ENCODE measurements at places on chromosomes 5 and 9.

DNA sequence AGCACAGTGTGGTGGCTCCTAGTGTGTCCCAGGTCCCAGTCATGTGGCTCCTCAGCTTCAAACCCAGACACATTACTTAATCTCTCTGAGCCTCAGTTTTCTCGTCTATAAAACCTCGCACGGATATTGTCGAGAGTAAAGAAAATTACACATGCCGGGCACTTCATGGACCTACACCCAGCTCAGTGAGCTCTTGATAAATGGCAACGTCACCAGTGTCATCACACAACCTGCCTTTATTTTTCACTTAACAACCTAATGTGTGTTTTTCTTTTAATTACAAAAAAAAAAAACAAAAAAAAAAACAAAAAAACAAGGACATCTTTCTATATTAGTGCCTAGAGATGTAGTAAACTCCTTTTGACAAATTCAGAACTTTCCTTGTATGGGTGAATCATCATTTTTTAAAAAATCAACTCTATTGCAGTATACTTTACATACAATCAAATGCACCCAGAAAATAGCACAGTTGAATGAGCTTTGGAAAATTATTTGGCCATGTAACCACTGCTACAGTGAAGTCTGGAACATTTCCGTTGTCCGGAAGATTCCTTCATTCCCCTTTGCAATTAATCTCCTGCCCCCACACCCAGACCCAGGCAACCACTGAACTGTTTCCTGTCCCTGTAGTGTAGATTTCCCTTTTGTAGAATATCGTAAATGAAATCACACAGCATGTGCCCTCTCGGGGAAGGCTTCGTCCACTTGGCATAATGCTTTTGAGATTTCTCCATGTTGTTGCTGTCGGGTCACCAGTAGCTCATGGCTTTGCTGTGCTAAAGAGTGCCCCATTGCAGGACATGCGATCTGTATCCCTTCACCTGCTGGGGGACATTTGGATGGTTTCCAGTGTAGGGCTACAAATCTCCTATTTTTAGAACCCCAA lies 100.4 kb upstream of the LARP1 start:
- DNase-seq, result no peak

DNA sequence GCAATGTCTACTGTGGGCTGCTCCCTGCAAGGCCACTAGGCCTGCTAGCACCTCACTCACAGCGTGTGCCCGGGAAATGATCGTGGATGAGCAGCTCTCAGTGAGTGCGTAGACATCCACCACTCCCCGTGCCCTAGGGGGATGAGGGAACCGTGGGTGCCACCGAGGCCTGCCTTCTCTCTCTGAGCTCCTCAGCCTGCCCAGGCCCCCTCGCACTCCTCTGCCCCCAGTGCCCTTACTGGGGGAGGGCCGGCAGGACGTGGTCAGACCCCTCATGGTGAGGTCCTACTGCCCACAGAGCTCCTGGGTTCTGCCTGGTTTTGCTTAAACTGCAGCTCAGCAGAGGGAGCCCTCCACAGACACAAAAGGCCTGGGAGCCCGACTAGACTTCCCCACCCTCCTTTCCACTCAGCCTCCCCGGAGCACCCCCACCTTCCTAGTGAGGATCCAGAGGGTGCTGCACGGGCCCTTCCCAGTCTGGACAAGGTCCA lies 220.0 kb downstream of the CACNA1B start:
- no peak for DNase-seq

- DNase-seq, result no peak
Measured at GRCh38 chr5:158398360-158399201, 539.6 kb upstream of the CLINT1 start.

- DNase-seq, result no peak
Measured at GRCh38 chr5:56833325-56833724, 18.0 kb downstream of the MAP3K1 start.

- peak; percentile 74 for DNase-seq
Measured at GRCh38 chr5:9059920-9060691, 485.8 kb downstream of the SEMA5A start.

DNA sequence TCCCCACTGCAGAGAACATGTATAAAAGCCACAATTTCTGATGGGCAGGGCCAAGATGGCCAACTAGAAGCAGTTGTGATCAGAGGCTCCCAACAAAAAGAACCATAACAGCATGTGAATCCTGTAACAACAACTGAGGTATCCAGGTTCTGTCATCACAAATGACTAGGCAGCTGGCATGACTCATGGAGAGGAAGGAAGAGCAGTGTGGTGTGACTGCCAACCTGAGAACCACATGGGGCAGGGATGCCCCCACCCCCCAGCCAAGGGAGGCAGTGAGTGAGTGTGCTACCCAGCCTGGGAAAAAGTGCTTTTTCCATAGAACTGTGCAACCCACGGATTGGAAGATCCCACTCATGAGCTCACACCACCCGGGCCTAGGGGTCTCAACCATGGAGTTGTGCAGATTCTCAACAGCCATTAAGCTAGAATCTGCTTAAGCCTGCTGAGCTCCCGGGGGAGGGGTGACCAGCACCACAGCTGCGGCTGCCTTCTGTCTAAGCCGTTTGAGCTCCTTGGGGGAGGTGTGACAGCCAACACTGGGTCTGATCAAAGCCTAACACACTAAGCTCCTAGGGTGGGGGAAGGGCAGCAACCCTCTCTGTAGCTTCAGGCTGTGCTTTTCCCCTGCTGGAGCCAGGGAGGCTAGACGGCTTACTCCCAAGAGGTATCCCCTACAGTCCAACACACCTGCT lies 80.1 kb upstream of the DMAC1 start:
- DNase-seq, result no peak

DNA sequence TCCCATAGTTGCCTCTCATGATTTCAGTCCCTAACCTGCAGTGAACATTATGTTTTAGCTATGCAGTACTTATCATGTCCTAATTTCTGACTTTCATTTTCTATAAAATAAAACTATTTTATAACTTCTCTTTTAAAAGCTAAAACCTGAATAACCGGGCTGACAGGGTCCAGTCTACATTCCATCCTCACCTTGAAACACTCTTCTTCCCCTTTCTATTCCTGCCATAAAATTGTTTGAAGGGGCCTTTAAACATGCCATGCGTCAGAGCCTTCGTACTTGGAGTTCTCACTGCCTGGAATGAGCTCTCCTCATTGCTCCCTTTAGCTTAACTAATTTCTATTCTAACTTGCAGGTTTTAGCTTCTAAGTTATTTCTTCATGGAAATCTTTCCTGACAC lies 143.0 kb upstream of the PRLR start:
- DNase-seq, result no peak

DNA sequence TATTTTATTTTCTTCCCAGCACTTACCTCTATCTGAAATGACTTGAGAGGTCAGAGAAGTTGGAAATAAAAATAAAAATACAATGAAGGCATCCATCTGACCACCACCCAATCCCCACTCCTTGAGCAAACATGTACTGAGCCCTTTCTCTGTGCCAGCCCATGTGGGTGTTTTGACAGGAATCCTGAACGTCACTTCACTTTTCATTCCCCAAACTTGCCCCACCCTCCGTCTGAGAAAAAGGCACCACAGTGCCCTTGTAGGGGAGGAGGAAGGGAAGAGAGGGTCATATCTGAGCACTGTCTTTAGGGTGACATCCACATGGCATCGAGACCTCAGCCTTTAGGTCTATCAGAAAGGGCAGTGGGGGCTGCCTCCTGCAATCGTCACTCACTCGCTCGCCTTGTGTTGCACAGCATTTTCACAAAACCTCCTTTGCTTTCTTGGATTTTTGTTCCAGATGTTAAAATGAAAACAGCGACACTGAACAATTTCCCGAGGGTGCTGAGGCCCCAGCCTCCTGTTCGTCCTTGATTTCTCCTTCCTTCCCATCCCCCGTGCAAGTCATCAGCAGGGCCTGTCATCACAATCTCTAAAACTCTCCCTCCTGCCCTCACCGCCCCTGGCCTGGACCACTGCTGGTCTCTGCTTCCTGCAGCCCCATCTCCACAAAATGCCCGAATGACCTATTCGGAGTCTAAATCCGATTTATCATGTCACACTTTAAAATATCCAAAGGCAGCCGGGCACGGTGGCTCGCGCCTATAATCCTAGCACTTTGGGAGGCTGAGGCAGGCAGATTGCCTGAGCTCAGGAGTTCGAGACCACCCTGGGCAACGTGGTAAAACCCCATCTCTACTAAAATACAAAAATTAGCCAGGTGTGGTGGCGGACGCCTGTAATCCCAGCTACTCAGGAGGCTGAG lies 13.0 kb downstream of the HIGD2A start:
- DNase-seq, result peak; percentile 18

GRCh38 chr9:110320651-110321445 lies 16.8 kb downstream of the TXNDC8 start:
- no peak for DNase-seq

- no peak for DNase-seq
Measured at GRCh38 chr5:116939641-116940040, 365.0 kb upstream of the SEMA6A start.

DNA sequence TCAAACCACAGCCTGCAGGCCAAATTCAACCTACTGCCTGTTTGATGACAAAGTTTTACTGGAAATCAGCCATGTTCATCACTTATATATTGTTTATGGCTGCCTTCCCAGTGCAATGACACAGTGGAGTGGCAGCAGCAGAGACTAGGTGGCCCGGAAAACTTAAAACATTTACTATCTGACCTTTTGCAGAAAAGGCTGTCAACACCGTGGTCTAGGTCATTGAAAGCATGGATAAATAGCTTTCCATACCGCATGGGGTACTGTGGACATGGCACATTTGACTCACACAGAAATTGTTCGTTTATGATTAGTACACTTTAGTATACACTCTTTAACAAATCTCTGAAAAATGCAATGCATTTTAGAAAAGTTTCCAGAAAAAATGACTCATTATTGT lies 298.3 kb upstream of the EFNA5 start:
- no peak for DNase-seq

GRCh38 chr9:78967596-78968217 lies 604.1 kb upstream of the TLE4 start:
- no peak for DNase-seq

DNA sequence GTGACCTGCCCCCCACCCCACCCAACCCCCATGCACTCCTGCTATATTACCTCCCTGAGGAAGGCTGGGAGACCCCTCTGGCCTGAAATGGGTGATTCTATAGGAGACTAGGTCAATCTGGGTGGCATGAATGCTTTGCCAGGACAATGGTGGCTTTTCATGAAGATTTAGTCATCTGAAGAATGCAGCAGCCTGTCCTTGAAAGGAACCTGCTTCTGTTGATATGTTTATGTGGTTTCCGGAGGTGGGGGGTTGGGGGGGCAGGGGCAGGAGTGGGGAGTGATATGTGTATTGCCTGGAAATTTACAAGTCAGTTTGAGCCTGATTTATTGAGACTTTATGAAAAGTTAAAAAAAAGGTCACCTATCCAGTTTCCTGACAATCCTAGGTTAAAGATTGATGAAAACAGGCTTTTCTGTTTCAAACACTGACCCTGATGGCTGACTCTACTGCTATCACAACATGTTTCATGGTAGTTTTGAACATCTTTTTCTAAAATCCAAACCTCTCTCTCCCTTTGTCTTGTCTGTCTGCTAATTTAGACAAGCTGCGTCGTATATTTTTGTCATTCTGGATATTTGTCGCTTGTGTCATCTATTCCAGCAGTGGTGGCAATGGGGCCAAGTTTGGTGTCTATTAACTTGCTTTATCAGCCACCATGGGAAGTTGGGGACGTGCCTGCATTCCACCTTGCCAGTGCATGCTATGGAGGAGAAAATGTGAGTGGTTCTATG lies 153.7 kb upstream of the EGFLAM start:
- DNase-seq, result no peak

- DNase-seq, result no peak
Measured at GRCh38 chr5:43367453-43367852, 44.7 kb downstream of the CCL28 start.

DNA sequence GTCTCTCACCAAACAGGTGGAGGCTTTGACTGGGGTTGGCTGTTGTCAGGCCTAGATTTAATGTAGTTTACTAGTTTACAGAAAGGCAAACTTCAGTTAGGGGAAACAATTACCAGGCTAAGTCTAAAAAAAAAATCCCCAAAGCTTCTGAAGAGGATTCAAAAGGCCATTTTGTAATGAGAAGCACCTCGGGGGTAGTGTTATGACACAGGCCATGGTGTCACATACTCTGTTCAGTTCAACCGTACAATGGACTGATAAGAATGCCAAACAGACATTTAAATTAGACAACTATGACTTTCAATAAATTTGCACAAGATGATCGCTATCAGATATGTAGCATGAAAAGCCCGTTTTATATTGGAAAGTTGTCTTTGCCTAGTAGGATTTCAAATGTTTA lies 120.1 kb upstream of the PCA3 start:
- no peak for DNase-seq

- no peak for DNase-seq
Measured at GRCh38 chr5:6909901-6910300, 196.7 kb downstream of the TENT4A start.

DNA sequence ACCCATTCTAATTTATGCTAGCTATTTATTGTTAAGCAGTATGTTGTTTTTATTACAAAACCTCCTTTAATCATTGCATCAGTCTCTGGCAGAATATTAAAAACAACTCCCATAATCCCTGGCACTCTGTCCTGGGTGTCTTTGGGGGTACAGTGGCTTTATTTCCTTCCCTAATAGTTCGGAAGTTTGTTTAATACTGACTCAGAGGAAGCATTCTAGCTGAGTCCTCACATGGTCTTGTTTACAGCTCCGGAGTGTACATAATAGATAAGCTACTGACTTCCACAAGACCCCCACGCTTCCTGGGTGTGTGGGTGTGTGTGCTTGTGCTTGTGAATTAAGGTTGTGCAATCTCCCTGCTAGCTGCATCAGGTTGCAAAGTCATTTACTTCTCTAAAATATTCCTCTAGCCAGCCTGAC lies 149.8 kb upstream of the CDKN2B start:
- DNase-seq, result no peak

GRCh38 chr9:91486699-91487497 lies 63.3 kb upstream of the NFIL3 start:
- DNase-seq, result no peak

GRCh38 chr5:68918306-68918705 lies 175.5 kb upstream of the SLC30A5 start:
- no peak for DNase-seq

GRCh38 chr5:171999877-172000276 lies 6.6 kb downstream of the FBXW11 start:
- no peak for DNase-seq

- no peak for DNase-seq
Measured at GRCh38 chr9:89744730-89745129, 139.9 kb downstream of the GADD45G start.

GRCh38 chr9:134677743-134678142 lies 36.1 kb downstream of the COL5A1 start:
- DNase-seq, result no peak

- DNase-seq, result no peak
Measured at GRCh38 chr9:26263478-26263877, 585.2 kb upstream of the TUSC1 start.

DNA sequence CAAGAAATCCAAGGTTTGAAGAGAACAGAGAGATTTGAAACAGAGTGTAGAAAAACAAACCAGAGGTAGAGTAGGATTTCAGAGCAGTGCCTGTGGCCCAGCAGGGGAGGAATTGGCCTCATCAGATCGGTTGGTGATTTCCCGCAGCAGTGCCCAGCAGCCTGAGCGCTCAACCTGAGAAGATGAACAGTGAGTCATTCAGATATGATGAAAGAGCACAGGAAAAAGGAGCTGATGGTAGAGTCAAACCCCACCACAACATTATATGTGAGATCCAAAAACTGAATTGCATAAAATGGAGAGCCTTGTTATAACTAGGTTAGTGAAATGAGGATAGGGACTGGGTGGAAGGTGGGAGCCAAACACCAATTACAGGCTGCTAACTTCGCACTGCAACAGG lies 248.9 kb downstream of the PIK3R1 start:
- DNase-seq, result no peak

All from aorta (tissue), 5 donors.